Neural crest cell (in vitro differentiated cells): ENCODE measurements at places on chromosomes 3 and 15. TPM values are rescaled to one million over a fixed set of nuclear protein-coding genes. Genes with fewer than 3 reads are reported as not detected.

DNA sequence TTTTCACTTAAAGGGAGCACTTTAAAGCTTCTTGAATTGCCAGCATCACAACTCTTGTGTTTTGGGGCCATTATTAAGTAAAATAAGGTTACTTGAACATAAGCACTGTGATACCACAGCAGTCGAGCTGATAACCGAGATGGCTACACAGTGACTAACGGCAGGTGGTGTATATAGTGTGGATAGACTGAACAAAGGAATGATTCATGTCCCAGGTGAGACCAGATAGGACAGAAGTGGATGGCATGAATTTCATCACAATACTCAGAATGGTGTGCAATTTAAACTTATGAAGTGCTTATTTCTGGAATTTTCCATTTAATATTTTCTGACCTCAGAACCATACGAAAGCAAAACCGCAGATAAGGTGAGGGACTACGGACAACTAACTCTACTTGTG lies 40.2 kb downstream of the PBRM1 start:
- DNase-seq, result no peak

DNA sequence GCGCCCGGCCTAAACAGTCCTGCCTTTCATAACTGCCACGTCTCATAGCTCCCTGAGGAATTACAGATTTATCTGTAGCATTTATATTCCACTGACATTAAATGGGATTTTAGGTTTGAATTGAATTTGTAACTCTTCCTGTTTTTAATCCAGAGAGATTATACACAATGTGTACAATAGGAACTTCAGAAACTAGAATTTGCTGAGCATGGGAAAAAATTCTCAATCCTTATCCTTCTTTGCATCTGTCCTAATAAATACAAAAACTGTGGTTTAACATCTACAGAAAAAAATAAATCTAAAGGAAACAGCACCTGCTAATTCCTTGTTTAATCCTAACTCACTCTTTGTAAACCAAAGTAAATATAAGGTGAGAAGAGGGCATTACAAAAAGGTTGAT lies 2.2 kb downstream of the NEK11 start:
- DNase-seq, result no peak

- DNase-seq, result no peak
Measured at GRCh38 chr3:41148478-41148877, 50.8 kb upstream of the CTNNB1 start.

DNA sequence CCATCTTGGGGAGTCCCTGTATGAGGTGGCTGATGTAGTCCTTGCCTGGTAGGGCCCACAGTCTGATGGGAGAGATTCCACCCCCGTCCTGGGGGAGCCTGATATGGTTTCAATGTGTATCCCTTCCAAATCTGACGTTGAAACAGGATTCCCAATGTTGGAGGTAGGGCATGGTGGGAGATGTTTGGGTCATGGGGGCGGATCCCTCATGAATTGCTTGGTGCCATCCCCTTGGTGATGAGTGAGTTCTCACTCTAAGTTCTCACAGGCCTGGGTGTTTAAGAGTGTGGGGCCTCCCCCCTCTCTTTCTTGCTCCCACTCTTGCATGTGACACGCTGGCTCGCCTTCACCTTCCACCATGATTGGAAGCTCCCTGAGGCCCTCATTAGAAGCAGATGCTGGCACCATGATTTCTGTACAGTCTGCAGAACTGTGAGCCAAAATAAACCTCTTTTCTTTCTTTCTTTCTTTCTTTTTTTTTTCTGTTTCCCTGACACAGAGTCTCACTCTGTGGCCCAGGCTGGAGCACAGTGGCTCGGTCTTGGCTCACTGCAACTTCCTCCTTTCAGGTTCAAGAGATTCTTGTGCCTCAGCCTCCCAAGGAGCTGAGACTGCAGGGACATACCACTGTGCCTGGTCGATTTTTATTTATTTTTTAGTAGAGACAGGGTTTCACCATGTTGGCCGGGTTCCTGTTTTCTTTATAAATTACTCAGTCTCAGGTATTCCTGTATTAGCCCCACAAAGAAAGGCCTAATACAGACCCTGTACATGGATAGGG lies 28.6 kb downstream of the ITGA11 start:
- DNase-seq, result no peak

DNA sequence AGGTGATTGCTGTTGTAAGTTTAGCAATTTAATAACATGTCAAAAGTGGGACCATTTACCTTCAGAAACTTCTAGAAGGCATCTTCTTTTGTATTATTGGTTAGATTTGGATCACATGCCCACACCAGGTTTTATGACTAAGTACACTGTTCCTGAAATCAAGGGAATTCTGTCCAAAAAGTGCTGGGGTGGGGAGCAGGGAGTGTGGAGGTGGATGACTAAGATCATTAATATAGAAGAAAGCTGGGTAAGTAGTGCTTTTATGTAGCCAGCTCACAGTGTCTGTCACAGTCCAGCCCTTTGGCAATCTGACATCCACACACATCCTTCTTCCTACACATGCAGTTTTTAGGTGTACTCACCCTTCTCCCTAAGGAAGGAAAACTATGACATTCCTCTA lies 120.0 kb downstream of the TMCO5A start:
- DNase-seq, result no peak

DNA sequence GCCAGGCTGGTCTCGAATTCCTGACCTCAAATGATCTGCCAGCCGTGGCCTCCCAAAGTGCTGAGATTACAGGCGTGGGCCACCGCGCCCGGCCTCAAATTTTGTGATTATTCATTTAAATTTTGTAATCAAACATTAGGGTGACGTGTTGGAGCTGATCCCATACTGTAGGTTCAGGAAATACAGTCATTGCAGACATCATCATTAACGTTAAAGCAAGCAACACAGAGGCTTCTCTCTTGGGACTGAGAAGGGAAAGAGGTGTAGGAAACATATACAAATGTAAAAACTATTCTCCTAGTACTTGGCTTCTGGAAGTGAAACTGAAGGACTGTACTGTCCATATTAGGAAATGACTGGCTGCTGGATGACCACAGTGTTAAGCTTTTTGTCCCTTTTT lies 11.1 kb upstream of the ARID3B start:
- no peak for DNase-seq

GRCh38 chr3:71101014-71101413 lies 482.5 kb downstream of the FOXP1 start:
- DNase-seq, result no peak

- DNase-seq, result peak; percentile 50
Measured at GRCh38 chr3:126476166-126477060, 722 bp upstream of the ZXDC start.

DNA sequence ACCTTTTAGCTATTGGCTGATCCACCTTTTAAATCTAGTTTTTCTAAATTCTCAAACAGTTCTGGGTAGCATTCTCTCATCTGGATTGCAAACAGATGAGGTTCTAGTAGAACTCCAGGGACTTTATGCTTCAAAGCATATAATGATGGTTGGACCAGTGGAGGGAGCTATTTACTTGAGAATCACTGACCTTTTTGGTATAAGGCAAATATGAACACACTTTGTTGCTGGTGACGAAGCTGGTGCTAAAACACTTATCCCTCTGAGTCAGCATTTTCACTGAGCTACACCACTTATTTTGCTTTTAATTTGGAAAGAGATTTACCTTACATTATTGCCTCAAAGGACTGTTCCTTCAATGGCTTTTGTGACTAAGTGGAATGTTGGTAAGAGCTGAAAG lies 58.6 kb upstream of the SLITRK3 start:
- DNase-seq, result no peak

DNA sequence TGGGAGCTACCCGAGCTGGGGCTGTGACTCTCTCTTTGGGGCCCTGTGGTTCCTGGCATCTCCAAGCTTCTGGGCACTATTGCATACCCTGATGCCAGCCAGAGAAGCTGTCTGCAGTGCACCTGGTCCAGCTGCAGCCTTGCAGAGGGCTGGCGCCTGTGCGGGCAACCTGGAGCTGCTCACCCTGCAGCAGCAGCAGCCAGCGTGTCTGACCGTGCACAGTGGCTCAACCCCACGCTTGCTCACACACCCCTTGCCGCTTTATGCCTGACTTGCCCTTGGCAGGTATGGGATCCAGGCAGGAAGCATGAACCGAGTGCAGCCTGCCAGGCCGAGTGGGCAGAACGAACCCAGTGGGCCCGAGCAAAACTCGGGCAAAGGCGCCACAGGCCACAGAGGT lies 69.9 kb downstream of the GLB1 start:
- no peak for DNase-seq

DNA sequence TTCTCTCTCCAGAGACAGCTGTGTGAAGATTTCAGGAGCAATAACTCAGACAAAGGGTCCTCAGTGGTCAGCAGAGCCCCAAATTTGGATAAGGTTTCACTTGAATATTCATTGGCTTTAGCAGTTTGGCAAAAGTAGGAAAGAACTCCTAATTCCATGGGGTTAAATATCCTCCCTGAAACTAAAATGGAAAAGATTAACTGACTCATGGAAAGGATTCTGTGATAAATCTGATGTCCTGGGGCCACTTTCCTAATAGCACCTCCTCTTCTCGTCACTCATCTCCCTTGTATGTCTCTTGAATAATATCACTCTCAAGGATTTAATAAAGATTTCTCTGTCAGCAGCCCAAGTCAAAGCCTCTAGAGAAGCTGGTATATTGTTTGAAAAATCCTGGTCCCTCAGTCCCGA lies 33.3 kb upstream of the TBC1D23 start:
- no peak for DNase-seq

- no peak for DNase-seq
Measured at GRCh38 chr15:70690491-70691276, 72.7 kb downstream of the UACA start.

- DNase-seq, result no peak
Measured at GRCh38 chr15:52495125-52495524, 33.6 kb downstream of the MYO5A start.

- DNase-seq, result no peak
Measured at GRCh38 chr3:21067031-21067813, 683.8 kb downstream of the ZNF385D start.

- no peak for DNase-seq
Measured at GRCh38 chr15:68583321-68583720, 4.5 kb downstream of the CORO2B start.

- no peak for DNase-seq
Measured at GRCh38 chr15:51121118-51121517, 26.4 kb upstream of the TNFAIP8L3 start.

GRCh38 chr15:86165265-86166211 lies 85.9 kb downstream of the AGBL1 start:
- DNase-seq, result no peak

GRCh38 chr3:194879991-194880939 lies 194.6 kb downstream of the FAM43A start:
- DNase-seq, result no peak

- no peak for DNase-seq
Measured at GRCh38 chr3:31613177-31613576, 80.5 kb downstream of the STT3B start.

DNA sequence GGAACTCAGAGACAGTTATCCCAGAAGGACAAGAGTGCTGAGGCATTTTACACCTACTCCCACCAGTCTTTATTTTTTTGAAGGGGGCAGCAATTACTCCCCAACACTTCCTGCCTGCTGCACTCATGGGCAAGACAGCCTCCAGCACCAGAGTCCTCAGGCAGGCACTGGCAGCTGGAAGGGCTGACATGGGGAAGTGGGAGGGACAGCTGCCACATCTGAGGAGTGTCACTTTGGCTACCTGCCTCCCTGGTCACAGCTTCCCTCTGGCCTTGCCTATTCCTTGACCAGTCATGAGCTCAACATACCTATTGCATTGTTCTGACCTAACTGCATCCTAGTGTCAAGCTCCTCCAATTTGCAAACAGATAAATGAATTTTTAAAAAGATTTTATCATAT lies 10.2 kb upstream of the LACTB start:
- no peak for DNase-seq

- no peak for DNase-seq
Measured at GRCh38 chr3:184455991-184456390, 76.1 kb downstream of the CHRD start.

DNA sequence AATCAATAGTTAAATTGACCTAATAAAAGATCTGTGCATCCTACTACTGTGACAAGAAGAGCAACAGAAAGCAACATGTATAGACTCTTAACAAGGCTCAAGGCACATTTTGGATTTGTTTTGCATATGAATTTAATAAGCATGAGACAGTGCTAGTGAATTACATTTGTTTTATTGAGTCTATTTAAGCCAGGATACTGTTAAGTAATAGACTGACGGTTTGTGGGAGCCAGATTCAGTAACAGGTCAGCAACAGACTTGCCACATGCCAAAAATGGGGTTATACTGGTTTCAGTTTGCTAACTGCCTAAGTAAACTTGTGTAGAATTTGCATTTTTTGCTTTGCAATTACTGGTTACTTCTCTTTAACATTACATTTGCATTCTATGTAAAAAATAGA lies 54.0 kb downstream of the MBNL1 start:
- DNase-seq, result no peak

The KCNMB3 gene
- total RNA-seq, result 3.1 and 3.3 TPM in 2 replicates

The GOLGA8Q gene
- not detected in 2 replicates for total RNA-seq

The EDC3 gene
- total RNA-seq, result 69.8 and 75.0 TPM in 2 replicates

The ZPLD1 gene
- total RNA-seq, result not detected in 2 replicates

The CHRNA5 gene
- 23.0 and 23.6 TPM in 2 replicates for total RNA-seq

The CD96 gene
- not detected in 2 replicates for total RNA-seq

The TEX9 gene
- 17.9 and 21.3 TPM in 2 replicates for total RNA-seq

The LRRC2 gene
- 0.12 TPM in 1 of 2 replicates, not detected in the other for total RNA-seq

The TUSC7 gene
- not detected in 2 replicates for total RNA-seq

The FOXB1 gene
- total RNA-seq, result 5.9 and 6.1 TPM in 2 replicates

The HHLA2 gene
- not detected in 2 replicates for total RNA-seq

The KIF23 gene
- 67.3 and 69.6 TPM in 2 replicates for total RNA-seq

The SPTSSB gene
- 0.20 and 0.42 TPM in 2 replicates for total RNA-seq

The WWTR1 gene
- 34.5 and 35.6 TPM in 2 replicates for total RNA-seq

The MKRN3 gene
- total RNA-seq, result 3.0 and 3.8 TPM in 2 replicates

The UNC13C gene
- total RNA-seq, result 1.3 and 1.5 TPM in 2 replicates
